ENCODE measurements at places on chromosomes 7 and 10.

DNA sequence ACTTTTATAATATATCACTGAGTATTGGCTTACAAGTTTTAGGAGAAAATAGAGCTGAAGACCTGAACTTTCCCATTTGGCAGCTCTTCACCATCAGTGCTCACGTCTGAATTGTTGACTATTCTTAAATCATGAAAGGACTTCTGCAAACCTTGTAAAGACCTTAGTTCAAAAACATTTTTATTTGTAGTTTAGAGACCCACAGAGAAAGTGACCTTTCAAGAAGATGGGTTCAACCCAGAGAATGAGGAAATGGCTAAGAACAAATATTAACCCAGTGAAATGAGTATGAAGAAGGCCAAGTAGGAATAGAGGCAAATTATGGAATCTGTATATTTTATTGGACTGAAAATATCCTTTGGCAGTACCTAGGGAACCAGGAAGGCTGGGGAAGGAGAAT lies 1151.1 kb downstream of the GATA3 start:
- no peak for DNase-seq

- DNase-seq, result no peak
These were observed 45.1 kb upstream of the INPP5A start for GRCh38 chr10:132492323-132493025.

- no peak for DNase-seq
These were observed 249.4 kb upstream of the CTBP2 start for GRCh38 chr10:125409756-125410155.

DNA sequence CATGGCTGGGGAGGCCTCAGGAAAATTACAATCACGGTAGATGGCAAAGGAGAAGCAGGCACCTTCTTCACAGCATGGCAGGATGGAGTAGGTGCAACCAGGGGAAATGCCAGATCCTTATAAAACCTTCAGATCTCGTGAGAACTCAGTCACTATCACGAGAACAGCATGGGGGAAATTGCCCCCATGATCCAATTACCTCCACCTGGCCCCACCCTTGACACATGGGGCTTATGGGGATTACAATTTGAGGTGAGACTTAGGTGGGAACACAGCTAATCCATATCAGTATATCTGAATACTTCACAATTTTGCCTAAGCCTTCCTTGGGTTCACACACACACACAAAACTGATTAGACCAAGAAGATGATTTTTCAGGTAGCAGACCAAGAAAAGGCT lies 145.1 kb upstream of the COL1A2 start:
- DNase-seq, result no peak

DNA sequence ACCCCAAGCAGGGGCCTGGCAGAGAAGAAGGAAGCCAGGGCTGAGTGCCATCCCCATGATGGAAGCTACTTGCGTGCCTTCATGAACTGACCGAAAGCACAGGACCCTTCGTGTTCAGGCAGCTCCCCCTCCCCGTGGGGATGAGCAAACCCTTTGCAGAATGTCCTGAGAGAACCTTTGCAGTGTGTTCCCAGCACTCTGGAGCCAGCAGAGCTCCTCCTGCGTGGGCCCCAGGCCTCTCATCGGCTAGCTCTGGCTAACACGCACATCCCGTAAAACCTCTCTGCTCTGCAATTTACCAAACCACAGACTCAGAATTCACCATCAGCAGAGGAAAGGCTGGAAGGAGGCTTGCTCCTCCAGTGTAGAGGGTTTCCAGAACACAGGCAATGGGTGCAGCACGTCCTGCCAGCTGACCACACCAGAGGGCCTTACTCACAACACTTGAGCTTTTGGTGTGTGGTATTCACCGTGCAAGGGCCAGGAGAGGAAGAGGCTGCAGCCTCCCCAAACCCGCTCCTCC lies 3.1 kb downstream of the SH3PXD2A start:
- DNase-seq, result no peak

- DNase-seq, result no peak
These were observed 130.3 kb downstream of the SRI start for GRCh38 chr7:88089561-88089960.

GRCh38 chr10:130218936-130219335 lies 82.7 kb downstream of the GLRX3 start:
- DNase-seq, result no peak

- no peak for DNase-seq
These were observed at the start of gene AIFM2 for GRCh38 chr10:70132098-70133029. Gene AIFM2 (minus strand): TSS chr10:70132825. CDS start chr10:70124084, 8,741 bp downstream.

GRCh38 chr7:35725280-35725680 lies 30.3 kb upstream of the HERPUD2 start:
- DNase-seq, result no peak

GRCh38 chr10:74827694-74828093 lies 1.3 kb downstream of the KAT6B start:
- no peak for DNase-seq

GRCh38 chr10:121700416-121700815 lies 102.2 kb upstream of the FGFR2 start:
- DNase-seq, result no peak

DNA sequence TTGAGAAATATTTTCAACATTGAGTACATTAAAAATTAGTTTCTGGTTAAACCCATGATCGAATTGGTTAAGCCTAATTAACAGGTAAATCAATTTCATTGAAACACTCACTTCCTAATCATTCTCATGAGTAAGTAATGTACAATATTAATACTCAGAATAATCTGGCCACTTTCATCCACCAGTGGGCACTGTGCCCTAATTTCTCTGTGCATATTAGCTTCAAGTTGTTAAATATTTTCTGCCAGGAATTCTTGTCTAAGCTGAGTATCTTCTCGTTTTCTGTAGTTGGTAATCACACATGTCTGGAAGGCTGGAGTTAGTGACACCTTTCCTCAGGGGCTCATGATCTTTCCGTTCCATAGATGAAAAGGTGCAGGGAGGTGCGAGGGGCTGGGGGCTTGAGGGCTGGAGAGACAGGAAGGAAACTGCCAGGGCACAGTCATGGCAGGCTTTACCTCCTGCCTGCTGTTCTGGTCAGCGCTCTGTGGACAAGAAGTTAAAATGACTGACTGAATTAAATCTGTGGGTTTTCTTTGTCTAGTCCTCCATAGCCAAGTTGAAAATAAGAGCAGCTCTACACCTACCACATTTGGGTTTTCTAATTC lies 71.9 kb downstream of the WIPF3 start:
- no peak for DNase-seq

DNA sequence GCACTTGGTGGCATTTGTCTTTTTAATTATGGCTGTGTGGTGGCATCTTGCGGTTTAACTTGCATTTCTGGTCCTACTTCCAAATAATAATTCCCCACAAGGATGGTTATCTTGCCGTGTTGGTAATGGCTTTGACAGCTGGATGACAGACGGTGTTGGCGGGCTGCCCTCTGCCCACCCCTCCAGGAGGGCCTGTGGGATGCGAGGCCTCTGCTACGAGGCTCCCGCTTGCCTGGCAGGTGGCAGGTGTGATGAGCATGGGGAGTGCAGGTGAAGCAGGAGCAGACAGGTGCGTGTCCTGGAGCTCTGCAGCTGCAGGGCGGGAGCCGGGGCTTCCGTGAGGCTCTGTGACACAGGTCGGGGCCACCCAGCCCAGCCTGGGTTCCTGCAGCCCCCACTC lies 11.8 kb downstream of the INPP5A start:
- DNase-seq, result no peak

- DNase-seq, result no peak
These were observed 50.6 kb downstream of the HIPK2 start for GRCh38 chr7:139727151-139727705.

GRCh38 chr7:50068850-50069551 lies 24.0 kb downstream of the ZPBP start:
- no peak for DNase-seq

DNA sequence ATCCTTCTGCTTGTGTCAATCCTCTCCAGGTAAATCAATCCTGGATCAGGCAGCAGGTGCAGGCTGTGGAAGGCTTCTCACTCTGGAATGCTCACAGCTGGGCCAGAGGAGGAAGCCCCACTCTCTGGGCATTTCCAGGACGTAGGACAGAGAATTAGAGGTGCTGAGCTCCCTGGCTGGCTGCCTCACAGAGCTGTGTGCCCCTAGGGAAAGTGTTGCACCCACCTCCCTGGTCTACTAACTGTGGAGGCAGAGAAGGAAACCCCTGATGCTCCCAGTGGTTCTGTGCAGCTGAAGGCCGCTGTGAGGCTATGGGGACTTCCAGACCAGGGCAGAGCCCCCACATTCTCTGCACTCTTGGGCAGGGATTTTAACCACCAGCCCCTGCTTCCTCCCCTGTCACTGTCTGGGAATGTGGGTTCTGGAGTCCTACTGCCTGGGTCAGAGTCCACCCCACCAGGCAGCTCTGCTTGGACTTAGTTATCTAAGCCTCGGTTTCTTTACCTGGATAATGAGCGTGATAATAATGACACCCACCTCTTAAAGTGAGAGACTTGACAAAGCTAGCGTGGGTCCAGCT lies 73.5 kb upstream of the EEPD1 start:
- DNase-seq, result no peak

DNA sequence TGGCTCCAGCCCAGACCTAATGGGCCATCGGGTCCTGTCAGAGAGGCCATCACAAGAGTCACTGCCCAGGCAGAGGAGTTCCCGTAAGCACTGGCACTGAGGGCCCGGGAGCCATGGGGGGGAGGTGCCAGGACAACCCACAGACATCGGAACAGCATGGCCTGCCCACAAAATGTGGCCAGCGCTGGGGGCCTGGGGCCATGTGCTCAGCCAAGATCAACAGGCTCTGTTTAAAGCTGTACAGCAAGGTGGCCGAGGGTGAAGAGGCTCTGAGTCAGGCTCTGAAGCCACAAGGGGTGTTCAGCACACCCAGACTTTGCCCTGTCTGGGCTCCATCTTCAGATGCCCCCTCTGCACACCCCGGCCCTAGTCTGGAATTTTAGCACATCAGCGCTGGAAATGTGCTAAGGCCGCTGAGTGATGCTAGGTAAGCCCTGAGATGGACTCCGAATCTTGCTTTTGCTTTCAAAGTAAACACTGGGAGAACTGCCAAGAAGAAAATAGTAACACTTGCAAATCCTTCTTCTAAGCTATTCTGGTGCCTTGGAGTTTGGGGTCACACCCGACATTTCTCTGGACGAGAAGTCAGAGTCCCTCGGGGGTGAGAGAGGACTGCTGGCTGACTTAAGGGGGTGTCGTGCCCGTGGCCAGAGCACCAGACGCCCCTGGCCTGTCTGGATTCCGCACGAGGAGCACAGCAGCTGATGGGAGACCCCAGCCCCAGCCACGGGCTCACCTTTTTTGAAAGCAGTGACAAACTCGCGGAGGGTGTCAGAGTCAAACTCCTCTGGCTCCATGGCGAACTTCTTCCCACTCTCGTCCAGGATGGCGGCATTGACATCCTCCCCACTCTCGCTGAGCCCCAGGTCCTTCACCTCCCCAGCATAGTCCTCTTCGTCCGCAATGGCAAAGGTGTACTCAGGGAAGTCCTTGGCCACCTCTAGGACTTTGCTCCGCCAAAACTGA lies 23.6 kb downstream of the PDIA4 start:
- DNase-seq, result no peak

DNA sequence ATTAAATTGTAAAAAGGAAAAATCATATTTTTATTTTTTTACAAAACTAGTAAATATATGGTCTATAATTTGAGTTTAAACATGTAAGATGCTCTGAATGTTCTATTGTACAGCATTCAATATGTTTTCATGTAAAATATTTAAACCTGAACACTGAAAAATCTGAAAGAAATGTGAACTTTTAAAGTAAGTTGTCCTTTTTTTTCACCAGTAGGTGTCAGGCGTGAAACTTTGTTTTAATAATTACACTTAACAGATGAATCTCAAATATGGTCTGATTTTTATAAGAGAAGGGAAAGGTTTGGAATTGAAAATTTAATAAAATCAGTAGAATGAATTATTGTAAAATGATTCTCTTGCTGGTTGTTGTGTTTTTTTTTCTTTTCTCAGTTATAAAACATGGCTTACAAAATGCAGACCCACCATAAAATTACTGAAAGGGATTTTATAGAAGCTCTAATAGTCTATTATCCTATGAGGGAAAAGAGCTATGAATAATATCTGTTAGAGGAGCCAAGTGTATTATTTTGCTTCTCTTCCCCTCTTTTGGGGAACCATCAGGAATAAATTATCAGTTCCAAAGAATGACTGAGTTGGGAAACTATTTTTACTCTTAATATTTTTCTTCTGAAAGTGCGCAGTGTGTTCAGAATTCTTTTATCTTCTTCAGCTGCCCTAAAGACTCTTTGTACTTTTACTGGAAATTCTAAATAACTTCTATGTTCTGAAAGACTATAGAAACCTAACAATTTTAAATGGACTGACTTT lies 217.7 kb upstream of the FZD1 start:
- no peak for DNase-seq

GRCh38 chr10:90845726-90846125 lies 12.1 kb downstream of the HTR7 start:
- DNase-seq, result no peak

- no peak for DNase-seq
These were observed 41.7 kb downstream of the VCL start for GRCh38 chr10:74039561-74040145.

DNA sequence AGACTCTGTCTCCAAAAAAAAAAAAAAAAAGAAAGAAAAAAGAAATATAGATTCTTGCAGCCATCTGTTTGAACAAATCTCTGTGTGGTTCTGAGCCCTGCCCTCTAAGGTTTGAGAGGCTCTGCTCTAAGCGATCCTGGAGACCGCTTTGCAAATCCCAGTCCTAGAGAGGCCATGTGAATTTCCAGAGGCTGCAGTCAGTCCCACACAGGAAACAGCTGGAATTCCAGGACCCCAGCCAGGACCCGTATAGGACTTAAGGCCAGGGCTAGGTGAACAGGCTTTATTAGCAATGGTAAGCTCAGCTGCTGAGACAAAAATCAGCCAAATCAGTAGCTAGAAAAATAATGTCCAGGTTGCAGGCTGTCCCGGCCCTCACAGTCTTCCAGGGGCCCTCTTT lies 154.8 kb downstream of the RPS24 start:
- no peak for DNase-seq

DNA sequence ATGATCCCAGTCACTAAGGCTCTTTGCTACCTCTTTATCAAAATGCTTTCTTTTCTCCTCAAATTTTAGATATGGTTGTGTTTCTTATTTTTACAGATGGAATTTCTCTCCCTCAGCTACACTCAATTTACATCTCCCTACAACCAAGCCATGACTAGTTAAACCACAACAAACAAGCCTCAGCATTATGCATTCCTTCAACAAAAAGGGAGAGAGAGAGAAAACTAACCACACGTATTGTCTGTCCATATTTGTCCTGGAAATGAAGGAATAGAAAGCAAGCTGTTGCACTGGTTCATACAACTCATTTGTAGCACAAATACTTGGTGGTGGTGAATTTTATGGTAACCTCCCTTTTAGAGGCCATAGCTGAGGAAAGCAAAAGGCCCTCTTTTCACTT lies 286.4 kb downstream of the AHR start:
- DNase-seq, result no peak

- DNase-seq, result no peak
These were observed 222.3 kb upstream of the MKLN1 start for GRCh38 chr7:131105294-131105798.

- no peak for DNase-seq
These were observed 42.5 kb upstream of the TMEM213 start for GRCh38 chr7:138755331-138755747.

- DNase-seq, result no peak
These were observed at the start of gene SMO for GRCh38 chr7:129188372-129188891. Gene SMO (plus strand): TSS chr7:129188633. CDS start chr7:129189152, 519 bp downstream.

GRCh38 chr7:42162560-42163325 lies 74.3 kb downstream of the GLI3 start:
- DNase-seq, result no peak

- DNase-seq, result no peak
These were observed 2.3 kb upstream of the SHH start for GRCh38 chr7:155814316-155815276.

Data from NCI-H2081 treated with DMSO at 0.1 percent for 48 hours (cell line).